Stimulated activated CD4-positive, alpha-beta T cell treated with anti-CD3 and anti-CD28 coated beads, Interleukin-4, amount 100 ng/mL, for 48 hours (primary cell): ENCODE measurements at places on chromosomes 1 and 21.

- no peak for DNase-seq
Observed at GRCh38 chr1:21239221-21239620, 51.0 kb downstream of the ECE1 start.

DNA sequence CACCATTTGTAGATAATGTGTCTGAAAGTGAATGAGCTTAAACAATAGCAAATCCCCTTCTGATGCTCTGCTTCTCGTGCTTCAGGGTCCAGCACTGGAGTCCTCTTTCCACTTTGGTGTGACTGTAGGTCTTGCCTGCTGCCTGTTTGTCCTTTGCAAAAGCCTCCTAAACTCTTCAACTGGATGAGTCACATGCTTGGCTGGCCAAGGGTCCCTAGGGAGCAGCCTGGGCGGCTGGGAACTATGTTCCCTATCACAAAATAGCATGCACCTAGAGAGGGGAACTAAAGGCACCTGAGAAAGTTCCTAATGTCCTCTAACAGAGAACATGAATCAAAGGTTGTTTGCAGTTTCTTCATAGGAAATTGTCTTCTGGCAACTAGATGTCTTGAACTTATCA, 607.2 kb upstream of the PLXNA2 start:
- DNase-seq: no peak

DNA sequence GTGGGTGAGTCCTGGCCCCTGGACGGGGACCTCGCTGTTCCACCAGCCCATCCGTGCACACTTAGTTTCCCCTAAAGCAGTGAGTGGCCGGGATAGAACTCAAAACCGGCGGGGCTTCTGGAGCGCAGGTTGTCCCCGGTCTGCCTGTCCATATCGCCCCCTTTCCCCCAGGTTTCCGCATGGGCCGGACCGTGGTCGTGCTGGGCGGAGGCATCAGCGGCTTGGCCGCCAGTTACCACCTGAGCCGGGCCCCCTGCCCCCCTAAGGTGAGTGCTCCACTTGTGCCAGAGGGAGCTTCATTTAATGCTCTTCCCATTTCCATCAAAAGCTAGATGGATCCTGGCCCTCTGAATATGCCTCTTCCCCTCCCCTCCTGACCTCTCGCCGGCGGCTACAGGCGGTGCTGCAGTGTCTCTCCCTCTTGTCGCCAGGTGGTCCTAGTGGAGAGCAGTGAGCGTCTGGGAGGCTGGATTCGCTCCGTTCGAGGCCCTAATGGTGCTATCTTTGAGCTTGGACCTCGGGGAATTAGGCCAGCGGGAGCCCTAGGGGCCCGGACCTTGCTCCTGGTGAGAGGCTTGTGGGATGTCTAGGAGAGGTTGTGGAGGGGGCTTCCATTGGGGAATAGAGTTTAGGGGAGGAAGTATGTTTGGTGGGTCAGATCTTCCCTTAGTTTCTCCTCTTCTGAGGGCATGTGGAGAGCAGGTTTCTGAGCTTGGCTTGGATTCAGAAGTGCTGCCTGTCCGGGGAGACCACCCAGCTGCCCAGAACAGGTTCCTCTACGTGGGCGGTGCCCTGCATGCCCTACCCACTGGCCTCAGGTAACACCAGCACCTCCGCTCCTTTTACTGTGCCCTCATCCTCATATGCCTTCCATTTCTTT, 683 bp downstream of the PPOX start:
- no peak for DNase-seq

DNA sequence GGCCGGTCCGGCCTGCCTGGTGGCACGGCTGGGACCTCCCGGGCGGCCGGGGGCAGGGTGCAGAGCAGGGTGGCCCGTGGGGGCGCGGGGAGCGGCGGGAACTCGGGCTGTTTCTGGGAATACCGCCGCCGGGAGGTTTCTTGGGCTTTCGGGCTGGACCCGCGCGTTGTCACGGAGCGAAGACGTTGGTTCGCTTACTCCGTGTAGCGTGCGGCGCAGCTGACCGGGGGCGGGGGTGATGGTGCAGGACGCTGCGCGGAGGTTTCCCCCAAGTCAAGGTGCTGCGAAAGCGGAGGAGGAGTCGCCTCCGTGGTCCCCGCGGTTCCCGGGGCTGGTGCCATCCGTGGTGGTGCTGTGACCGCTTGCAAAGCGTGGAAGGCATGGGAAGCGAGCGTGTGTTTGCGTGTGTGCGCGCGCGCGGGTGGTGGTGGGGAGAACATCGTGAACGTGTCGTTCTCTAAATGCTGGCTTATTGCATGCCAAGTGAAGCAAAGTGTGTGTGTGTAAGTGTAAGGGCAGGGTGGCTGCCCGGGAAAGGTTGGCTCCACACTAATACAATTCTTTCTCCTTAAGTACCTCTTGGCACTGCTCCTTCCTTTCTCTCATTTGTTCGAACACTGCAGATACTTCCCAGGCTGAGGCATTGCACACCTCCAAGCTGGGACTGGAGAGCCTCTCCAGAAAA, 1.1 kb downstream of the RYR2 start:
- DNase-seq: no peak

DNA sequence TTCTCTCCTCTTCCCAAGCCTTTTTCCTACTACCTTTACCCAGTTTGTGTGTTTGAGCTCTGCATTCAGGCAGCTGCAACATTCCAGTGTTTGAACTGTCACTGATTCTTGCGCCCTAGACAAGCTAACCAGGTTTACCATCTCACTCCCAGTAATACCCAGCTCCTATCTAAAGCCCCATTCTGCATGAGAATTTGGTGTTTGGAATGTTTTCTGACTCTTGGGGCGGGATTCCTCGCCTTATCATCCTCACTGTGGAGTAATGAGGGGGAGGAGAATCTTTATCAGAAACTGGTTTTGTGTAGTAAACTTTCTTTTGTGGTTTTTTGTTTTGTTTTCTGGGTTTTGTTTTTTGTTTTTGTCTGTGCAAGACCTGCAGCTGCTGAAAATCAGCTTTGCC, 36.5 kb downstream of the NCF2 start:
- DNase-seq: no peak

- no peak for DNase-seq
Observed at GRCh38 chr1:240820816-240821215, 208.9 kb upstream of the GREM2 start.

- DNase-seq: no peak
Observed at GRCh38 chr1:190244406-190244805, 233.3 kb downstream of the BRINP3 start.

DNA sequence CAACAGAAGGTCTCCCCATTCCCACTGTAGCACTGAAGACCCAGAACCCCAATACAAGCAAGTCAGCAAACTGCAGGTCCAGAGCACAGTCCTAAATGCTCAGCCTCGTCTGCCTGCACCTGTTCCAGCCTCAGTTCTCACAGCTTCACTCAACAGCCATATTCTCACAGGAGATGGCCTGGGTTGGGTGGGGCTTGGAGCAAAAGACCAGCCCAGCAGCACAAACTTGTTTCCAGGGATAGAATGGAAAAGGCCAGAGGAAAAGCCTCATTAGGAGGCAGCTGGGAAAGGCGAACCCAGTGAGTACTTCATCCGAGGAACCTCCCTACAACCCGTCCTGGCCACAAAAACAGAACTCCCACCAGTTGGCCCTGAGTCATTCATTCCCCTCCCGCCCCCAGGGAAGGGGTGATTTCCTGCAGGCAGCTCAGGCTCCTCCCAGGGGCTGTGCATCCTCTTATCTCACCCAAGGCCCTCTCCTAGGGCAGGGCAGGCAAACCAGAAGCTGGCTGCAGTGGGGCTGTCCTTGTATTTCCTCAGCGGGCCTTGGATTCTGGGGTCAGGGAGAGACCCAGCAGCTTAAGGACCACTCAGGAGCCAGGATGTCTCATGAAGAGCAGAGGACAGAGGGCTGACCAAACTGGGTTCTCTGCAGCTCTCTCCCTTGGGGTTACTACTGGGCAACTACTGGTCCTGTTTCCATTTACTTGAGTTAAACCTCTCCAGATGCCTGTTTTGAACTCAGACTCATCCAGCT, 7.4 kb upstream of the MPL start:
- peak; percentile 58 for DNase-seq

GRCh38 chr1:165903672-165904071, 76.3 kb downstream of the UCK2 start:
- no peak for DNase-seq

GRCh38 chr1:51506537-51506936, 12.5 kb downstream of the EPS15 start:
- DNase-seq: no peak

DNA sequence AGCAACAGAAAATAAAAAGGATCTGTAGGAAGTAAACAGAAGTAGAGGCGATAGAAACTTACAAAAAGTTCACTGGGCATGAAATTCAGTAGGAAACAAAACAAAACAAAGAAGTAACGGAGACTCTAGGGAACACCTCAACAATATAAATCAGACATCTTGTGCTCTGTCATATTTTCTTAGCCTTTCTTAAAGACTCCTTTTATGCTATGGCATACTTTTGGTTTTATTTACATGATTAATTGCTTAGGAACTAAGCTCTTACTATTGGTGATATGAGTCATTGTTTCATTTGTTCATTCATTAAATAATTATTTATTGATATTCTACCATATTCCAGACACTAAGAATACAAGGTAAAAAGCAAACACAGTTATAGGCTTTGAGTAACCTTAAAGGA, 126.6 kb downstream of the KCNT2 start:
- DNase-seq: no peak

GRCh38 chr1:71101839-71102376, 21.1 kb upstream of the ZRANB2 start:
- no peak for DNase-seq
